HS-27A (cell line): ENCODE measurements at places on chromosomes 4 and X.
A peak's percentile ranks its signal among the peaks of the same experiment; 100 is the strongest.

DNA sequence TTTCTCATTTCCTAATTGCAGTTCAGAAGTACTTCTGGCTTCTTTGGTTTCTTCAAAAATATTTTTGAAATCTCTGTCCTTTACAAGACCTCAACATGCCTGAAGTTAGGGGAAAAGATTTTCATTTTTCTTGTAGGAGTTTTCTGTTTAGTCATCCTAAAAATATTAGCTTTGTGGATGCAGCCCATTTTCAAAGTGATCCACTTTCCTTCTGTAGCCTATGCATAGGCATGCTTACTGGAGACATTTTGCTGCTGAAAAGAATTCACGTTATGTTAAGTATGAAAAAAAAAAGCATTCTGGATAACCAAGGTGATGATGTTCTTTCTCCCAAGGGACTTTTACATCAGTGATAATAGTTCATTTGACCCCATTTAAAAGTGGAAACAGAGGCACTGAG, 245.6 kb downstream of the THOC2 start:
- DNase-seq: no peak

- peak; percentile 71 for DNase-seq
Observed at GRCh38 chrX:135003876-135004623, 13.3 kb downstream of the SMIM10 start.

DNA sequence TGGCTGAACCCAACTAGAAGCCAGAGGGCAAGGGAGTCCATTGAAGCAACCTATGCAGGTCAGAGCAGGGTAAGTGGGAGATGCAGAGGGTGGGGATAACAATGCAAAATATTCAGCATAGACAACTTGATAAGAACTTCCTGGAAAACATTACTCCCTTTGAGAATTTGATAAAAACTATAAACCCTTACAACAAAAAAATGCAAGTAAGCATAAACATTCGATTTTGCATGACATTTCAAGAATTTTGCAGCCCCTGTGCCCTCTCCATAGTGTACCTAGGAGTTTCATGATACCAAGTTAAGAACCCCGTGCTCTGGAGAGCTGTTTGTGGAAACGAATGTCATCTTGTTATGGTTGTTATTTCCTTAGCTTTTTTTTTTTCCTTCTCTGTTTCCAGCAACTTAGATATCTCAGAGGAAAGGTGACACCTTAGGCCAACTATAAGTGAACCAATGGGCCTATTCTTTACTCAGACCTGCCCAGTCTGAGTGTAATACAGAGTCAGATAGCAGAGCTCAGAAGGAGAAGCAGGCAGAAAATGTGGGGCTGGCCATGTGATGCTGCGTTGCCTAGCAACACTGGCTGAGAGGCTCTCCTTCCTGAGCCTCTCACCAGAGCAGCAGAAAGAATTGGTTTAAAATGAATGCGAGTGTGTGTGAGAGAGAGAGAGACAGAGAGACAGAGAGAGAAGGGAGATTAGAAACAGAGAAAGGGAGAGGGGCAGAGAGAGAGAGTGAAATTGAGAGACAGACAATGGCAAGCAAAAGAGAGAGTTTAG, 36.7 kb upstream of the GABRQ start:
- DNase-seq: no peak

DNA sequence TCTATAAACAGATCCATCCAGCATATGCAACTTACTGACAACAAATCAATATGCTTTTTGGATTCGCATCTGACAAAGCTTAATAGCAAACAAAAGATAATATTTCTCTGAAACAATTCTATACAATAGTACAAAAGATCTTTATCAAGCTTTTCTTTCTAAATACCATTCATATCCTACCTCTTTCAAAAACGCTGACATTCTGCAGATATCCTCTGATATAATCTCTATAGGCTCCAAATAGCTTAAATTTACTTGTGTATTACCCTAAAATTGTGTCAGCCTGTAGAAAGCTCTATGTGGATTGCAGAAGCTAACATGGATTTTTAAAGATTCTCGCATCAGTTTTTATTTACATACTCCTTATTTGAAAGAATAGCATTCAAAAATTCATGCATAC, 260.6 kb downstream of the GASK1B start:
- no peak for DNase-seq

DNA sequence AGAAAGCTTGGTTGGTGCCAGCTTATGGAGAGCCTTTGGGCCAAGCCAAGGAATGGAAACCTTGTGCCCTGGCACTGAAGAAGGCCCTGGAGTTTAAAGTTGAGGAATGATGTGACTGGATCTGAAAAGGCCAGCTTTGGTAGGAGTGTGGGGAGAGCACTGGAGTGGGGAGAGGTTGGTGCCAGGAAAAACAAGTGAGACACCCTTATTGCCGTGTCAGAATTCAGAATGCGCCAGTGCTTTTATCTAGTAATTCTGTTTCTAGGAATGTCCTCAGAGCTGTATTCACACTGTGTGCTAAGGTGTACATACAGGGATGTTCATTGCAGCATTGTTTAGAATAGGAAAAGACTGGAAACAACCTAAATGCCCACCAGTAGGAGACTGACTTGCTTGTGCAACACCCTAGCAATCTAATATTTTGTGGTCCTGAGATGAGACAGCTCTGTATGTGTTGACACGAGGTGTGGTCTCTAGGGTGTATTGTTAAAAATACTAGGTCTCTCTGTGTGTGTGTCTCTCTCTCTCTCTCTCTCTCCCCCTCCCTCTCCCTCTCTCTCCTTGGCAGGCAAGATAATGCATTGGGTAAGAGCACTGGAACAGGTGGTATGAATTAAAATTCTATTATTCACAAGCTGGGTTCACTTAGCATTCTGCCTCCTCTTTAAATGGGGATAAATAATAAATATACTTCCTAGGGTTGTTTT, 107.8 kb downstream of the GATB start:
- DNase-seq: no peak

DNA sequence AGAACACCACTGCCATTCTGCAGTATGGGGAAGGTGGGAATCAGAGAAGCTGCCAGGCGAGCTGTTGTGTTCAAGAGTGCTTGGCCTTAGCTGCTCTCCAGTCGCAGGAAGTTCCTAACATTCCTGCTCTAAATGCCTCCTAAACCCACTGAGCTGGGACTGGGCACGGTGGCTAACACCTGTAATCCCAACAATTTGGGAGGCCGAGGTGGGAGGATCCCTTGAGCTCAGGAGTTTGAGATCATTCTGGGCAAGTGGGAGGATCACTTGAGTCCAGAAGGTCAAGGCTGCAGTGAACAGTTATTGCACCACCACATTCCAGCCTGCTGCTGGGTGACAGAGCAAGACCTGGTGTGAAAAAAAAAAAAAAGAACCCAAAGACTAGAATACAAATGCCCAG, 690.3 kb upstream of the FAM241A start:
- DNase-seq: no peak

DNA sequence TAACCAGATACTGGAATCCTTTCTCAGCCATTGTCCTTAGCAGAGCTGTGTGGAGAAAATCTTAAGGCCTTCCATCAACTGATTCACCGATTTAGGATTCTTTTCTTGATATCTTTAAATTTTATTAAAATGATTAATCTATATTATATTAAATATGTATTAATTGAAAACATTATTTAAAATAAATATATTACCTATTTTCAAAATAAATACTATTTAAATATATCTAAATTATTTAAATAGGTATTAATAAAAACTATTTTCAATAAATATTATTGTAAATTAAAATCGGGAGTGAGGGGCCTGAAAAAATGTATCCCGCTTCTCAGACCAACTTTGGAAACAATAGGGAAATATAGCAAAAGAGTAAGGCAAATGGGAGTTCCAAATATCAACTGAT, 94.0 kb upstream of the HPF1 start:
- no peak for DNase-seq

- DNase-seq: no peak
Observed at GRCh38 chrX:43605351-43605750, 50.7 kb upstream of the MAOA start.

- no peak for DNase-seq
Observed at GRCh38 chr4:185192059-185192458, 11.7 kb downstream of the CFAP97 start.

DNA sequence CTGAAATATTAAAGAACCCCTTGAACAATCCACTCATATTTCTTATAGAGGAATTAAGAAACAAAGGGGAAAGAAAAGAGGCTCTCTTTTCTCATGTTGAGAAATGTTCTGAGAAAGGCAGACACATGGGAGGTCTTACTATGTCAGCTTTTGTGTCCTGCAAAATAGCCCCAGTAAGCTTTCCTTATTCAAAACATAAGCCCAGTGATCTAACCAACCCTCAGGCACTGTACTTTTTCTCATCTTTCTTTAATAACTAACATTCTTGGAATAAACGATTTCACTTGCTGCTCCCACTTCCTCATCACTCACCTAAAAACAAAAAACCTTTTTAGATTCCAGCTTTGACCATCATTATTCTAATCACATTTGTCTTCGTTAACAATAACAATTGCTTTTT, 115.9 kb downstream of the GLRA3 start:
- DNase-seq: no peak

DNA sequence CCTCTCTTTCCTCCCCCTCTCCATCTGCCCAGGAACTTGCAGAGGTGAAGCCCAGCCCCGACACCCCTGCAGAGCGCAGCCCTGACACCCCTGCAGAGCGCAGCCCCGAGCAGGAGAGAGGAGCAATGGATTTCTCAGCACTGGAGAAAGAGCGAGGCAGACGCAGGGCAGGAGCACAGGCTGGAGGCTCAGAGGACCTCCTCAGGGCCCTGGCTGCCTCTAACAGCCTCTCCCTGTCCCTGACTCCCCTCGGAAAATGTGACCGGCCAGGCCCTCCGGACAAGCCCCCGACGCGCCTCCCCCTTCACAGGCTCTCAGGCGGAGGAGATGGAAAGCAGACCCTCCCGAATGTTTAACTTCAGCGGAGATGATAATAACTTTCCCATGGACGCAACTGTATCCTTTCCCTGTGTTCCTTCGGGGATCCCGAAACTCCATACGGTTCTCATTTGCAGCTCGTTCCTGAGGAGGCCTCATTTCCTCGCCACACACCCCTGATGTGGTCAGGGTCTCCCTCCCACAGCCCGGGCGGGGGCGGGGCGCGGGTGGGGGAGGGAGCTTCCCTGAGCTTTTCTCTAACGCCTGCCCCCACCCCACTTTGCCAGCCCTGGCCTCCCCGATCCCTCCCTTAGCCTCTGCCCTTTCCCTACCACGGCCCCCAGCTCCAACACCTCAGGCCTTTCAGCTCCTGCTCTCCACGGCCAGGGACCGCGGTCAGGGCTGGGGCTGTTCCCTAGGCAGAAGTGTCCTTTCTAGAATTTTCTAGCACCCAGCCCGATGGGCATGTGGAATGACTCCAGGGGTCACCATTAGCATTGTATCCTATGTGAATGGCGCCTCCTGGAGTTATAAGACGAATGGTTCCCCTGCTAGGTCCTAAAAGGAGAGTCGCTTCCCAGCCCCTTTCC, 201.1 kb upstream of the BCOR start:
- DNase-seq: no peak

DNA sequence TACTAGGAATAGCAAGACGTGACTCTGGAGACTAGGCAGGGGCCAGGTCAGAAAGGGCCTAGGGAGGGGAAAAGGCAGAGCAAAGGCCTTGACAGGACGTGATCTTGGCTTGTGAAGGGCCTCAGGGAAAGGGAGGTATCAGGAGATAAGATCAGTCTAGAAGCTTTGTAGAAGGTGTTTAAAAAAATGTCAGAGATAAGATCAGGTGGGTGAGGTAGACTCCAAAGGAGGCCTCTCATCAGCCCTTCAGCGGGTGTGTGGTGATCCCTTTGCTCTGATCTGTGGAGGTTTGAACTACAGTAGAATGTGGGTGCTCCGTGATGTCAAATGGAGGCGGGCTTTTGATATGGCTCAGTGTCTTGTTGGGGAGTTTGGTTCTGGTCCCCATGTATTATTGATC, 78.8 kb upstream of the PRPS1 start:
- no peak for DNase-seq

- no peak for DNase-seq
Observed at GRCh38 chrX:123081776-123082175, 102.3 kb upstream of the GRIA3 start.

- DNase-seq: peak; percentile 74
Observed at GRCh38 chrX:44872821-44873414, at the start of gene KDM6A. TSS of gene KDM6A (plus strand) at chrX:44873188. CDS start at chrX:44873552, 364 bp downstream.

GRCh38 chrX:151711787-151712186, 4.0 kb upstream of the FATE1 start:
- no peak for DNase-seq

DNA sequence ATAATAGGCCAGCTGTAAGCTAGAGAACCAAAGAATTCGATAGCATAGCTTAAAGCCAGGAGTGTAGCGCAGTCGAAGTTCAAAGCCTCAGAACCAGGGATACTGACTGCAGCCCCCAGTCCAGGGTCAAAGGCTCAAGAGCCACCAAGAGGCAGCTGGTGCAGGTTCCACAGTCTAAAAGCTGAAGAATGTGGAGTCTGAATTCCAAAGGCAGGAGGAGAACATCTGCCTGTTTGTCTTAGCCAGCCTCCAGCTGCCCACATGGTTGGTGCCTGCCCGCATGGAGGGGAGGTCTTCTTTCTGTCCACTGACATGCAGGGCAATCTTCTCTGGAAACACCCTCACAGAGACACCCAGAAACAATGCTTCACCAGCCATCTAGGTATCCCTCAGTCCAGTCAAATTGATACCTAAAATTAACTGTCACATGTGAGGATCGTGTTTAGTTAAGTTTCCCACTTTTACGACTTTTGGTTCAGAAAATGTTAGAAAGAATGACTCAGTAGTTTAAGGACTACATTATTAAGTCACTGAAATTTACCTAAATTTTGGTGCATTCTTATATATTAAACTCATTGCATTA, 52.8 kb upstream of the RHOH start:
- no peak for DNase-seq

- DNase-seq: no peak
Observed at GRCh38 chr4:153661215-153661822, 22.8 kb upstream of the TLR2 start.

DNA sequence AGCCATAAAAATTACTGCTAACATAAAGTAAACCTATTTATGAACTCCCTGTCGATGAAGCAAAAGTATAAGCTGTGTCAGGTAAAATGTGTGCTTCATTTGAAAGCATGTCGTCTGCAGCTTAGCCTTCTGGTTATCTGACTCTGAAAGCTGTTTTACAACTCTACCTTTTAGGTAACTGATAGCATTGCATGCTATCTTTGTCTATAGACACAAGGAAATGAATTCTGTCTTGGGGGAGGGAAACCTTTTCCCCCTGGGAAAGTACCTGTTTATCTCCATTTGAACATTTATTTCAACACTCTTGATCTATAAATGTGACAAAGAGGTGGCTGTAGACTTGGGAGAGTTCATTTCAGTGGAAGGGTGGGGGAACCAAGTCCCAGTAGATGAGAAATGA, 51.4 kb downstream of the RAB40A start:
- no peak for DNase-seq

DNA sequence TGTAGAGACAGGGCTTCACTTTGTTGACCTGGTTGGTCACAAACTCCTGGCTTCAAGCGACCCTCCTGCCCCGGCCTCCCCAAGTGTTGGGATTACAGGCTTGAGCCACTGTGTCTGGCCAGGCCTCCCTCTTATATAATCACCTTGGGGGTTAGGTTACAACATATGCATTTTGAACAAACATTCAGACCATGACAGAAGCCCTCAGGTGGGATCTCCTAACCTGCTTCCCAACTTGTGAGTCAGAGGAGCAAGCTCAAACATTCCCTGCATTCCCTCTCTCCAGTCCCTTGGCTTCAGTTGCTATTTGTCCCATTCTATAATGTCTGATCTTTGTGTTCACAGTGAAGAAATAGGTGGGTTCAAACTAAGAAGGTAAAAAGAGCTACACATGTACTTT, 76.5 kb upstream of the NRK start:
- DNase-seq: no peak
